ENCODE measurements at places on chromosomes 7 and 10.
A peak's percentile ranks its signal among the peaks of the same experiment; 100 is the strongest.

DNA sequence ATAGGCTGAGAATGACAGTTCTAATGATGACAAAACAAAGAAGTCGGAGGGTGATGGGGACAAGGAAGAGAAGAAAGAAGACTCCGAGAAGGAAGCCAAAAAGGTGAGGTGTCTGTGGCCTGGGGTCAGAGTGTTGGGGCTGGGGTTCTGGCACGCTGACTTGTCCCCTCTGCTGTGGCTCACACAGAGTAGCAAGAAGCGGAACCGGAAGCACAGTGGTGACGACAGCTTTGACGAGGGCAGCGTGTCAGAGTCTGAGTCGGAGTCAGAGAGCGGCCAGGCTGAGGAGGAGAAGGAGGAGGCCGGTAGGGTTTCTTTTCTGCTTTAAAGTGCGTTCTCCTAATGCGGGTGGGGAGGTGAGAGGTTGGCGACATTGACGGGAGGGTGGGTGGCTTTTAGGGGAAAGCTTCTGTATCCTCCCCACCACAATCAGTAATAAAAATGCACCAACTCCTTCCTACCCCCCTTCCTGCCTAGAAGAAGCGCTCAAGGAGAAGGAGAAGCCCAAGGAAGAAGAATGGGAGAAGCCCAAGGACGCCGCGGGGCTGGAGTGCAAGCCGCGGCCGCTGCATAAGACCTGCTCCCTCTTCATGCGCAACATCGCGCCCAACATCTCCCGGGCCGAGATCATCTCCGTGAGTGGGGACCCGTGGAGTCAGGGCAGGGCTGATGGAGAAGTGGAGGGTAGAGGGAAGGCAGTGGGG lies 4.6 kb downstream of the UFSP1 start:
- no peak for DNase-seq

DNA sequence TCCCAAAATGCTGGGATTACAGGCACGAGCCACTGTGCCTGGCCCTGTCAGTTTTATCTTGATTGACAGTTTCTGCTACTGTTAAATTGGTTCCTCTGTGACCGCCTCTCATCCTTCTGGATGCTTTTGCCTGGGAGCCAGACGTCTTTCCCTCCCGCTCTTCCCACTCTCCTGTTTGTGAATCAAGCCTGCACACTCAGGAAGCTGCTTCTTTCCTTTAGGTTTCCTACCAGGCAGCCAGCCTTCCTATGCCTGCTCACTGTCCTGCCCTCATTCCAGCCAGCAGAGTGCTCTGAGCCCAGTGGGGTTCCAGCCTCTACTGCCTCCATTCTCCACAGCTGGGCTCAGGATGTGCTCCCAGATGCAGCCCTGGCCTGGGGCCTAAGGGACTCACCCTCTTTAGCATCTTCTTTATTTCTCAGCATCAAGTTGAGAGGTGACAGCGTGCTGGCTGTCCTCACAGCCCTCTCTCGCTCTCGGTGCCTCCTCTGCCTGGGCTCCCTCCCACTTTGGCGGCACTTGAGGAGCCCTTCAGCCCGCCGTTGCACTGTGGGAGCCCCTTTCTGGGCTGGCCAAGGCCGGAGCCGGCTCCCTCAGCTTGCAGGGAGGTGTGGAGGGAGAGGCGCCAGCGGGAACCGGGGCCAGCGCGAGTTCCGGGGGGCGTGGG lies 5.1 kb downstream of the SH2D4B start:
- no peak for DNase-seq

- DNase-seq: no peak
These were observed 21.3 kb downstream of the PTPN12 start for GRCh38 chr7:77558284-77558967.

DNA sequence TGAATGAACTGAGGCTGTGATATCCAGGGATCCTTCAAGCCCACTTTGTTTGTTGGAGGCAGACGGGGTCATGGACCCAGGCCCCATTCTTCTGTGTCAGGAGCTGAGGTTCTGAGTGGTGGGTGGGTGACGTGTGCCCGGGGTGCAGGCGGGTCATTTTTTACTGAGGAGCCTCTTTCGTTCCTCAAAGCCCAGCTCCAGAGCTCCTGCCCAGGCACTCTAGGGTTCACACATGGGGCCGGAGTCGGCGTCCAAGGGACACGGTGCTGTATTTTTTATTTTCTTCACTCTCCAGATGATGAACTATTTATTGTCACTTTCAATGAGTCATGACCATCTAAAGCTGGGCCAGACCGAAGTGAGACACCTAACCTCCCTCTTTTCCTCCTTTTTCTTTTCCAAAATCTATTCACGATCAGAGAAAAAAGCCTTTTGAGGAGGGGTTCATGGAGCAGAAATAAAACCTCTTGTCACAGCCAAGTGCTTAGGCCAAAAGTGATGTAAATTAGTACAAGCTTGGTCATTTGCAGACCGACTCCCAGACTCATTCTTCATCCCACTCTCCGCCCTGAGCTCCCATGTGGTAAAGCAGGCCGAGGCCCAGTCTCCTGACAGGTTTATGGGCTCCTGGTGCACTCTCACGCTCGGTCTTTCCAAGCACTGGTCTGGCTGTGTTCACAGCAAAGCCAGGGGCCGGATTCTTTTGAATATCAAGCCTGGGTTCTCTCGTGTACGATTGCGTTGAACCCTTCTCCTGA lies 41.4 kb upstream of the PITRM1 start:
- DNase-seq: no peak

DNA sequence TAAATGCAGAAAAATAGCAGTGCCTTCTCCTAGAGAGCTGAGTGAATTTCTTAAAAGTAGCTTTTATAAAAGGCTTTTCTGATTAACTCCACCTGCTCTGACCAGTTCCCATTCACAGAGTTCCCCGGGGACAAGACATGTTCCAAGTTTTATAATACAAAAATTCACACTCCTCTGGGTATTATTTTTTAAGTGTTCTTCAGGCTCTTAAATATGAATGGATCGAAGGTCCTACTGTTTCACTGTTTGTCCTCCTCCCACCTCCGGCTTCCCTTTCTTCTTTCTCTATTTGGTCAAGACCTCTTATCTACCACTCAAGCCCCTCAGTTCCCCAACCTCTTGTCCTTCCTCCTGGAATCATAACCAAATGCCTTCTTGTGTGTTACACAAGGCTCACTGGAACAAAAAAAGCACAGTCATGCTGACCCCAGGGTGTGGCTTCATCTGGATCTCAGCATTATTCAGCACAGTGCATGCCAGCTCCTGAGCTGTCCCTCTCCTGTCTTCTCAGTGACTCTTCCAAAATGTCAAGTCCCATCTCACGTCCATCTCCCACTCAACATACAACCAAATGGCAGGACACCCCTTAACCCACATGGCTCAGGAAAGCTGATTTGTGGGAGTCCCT lies 222.4 kb downstream of the SORCS1 start:
- DNase-seq: no peak

DNA sequence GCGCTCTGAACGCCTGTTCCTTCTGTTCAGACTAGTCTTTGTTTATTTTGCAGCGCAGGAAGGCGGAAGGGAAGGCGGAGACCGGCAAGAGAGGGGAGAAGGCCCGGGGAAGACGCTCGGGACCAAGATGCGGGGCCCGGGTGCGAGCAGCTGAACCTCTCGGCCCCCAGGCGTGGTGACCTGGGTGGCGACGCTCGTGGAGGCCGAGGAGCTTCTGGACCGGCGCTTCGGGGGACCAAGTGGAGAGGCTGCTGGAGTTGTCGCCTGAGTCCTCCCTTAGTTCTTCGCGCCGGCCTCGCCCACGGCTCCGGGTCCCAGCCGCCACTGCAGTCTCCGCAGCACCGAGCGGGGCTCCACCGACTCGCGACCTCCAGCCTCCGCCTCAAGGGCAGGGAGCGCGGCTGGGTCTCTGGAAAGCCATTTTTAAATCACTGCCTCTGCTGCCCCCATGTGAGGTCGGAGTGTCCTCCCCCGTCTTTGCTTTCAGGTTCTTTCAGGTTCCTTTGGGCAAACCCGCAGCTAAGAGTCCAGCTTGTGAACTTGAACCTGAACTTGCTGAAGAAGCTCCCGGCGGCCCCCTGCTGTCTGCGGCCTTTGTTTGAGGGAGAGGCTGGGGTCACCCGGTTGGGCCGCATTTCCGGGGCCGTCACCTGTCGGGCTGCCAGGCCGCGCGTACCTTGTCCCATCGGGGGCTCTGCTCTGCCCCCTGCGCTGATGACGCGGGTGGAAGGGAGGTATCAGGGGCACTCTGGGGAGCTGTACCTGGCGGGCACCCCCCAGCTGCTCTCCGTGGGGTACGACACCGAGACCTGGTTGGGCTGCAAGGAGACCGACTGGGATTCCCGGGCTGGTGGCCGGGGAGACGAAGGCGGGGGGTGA lies 136.0 kb downstream of the KIF20B start:
- no peak for DNase-seq

GRCh38 chr7:80873140-80873539 lies 45.7 kb downstream of the SEMA3C start:
- DNase-seq: no peak

DNA sequence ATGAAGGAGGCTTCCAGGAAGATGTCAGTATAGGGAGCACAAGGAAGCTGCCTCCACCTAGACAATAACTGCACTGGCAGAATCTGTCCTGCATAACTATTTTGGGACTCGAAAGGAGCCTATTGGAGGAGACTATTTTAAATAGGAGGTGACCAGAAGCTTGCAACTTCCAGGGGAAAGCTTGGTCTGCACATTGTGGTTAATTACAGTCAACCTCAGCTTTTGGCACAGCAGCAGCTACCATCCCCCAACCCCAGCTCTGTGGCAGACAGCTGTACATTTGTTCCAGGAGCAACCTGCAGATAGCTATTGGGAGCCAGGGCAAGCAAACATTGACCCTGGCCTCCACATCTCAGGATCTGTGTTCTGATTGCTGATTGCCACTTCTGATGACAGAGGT lies 46.3 kb upstream of the NANOS1 start:
- peak; percentile 14 for DNase-seq

- DNase-seq: no peak
These were observed 7.8 kb upstream of the GPR141 start for GRCh38 chr7:37675749-37676148.

DNA sequence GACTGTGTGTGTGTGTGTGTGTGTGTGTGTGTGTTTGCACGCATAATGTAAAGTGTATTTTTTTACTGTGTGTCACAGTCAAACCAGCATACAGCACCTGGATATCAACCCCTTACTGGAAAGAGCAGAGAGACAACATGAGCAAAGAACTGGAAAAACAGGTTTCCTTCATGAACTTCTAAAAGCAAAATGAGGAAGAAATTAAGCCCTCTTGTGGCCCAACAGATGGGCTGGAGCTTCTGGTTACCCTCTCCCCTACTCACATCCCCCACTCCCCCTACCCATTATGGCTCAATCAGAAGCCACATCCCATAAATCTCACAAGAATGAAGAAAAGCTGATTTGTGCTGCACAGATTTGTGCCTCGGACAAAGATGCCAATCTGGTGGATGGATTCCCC lies 36.2 kb downstream of the PDE1C start:
- DNase-seq: no peak

DNA sequence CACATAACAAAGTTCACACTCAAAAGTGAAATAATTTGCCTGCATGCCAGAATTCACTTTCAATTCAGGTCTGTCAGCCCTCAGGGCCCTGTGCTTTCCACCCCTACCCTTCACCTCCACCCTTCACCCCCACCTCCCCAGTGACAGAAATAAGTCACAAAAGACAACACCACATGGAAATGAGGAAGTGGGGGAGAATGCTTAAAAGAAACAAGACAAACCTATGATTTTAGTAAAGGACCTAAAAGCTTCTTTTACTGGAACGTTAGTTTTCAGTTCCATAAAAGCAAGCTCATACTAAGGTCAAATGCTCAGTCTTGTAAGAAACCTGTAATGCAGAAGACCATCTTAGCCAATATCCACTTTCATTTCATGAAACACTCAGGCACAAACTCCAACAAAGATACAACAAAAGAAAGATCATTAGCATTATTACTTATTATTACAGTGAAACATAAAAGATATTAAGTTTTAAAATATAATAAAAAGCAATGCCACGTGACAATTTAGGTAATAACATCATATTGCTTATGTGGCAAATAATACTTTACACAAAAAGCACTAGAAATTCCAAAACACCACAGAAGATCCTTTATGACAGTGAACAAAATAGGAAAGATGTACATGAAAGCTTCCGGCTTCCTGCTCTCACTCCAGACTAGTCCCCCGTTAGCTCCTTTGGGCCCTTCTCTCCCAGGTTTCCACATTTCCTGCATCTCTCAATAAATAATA lies 112.1 kb downstream of the LMBR1 start:
- no peak for DNase-seq
